Myocyte (in vitro differentiated cells): ENCODE measurements at places on chromosomes 2 and 18. TPM values are rescaled to one million over a fixed set of nuclear protein-coding genes. Genes with fewer than 3 reads are reported as not detected.

Gene MAIP1
- 14.5 and 19.7 TPM in 2 replicates for total RNA-seq

DNA sequence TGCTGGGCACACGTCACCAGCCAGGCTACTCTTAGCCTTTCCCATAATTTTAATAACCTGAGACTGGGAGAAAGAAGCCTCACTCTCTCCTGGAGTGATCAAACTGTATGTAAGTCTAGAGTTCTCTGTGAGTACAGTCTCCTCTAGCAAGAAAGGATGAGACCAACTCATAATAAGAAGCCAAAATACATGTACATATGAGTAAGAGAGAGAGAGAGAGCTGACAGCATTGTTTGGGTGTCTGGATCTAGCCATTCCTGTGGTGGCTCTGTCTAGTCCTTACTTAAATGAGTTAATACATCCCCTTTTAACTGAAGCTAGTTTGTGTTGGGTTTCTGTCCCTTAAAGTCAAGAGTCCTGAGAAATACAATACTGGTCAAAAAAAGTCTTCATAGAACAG is 26.0 kb upstream of the ANXA4 start:
- no peak for DNase-seq

- DNase-seq = peak; percentile 7
These were observed 61.7 kb downstream of the LYPD1 start for GRCh38 chr2:132608311-132608710.

Gene KDM3A
- 25.2 and 26.1 TPM in 2 replicates for total RNA-seq

DNA sequence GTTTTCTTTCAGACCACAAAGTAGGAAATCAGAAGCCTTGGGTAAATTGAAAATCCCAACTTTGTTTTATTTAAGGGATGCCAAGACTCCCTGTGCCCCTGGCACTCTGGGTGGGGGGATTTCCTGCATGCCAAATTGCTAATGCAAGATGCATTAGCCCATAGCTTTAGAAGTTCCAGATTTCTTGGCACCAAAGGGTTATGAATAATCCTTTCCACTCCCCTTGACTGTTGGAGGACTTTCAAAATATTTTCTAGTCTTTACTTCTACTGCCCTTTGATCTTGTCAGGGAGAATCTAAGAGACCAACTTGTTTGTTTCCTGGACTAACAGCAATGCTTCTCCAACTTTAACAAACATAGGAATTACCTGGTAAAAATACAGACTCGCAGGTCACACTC is 81.8 kb upstream of the TGIF1 start:
- DNase-seq = peak; percentile 34

DNA sequence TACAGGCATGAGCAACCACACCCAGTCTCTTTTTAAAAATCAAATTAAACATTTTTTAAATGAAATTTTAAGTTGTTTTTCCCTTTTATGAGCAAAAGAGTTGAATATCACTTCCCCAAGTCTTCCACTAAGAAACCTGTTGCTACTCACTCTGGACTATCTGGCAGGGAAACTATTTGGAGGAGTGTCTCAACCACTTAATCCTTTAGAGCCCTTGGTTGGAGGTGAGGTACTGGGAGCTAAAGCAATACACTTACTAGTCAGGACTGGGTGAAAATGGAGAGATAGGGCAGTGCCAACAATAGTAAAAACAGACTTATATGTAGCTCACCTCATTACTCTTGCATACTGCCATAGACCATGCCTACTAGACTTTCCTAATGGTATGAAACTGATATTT is 135.5 kb downstream of the RND3 start:
- DNase-seq = no peak

GRCh38 chr2:215702116-215702902 is 266.4 kb upstream of the FN1 start:
- no peak for DNase-seq

Gene FMNL2
- 6.9 and 7.0 TPM in 2 replicates for total RNA-seq

GRCh38 chr18:32366586-32367538 is 103.8 kb downstream of the GAREM1 start:
- DNase-seq = no peak

Gene CNDP1
- not detected in 2 replicates for total RNA-seq

- peak; percentile 97 for DNase-seq
These were observed 294.5 kb downstream of the PRKCE start for GRCh38 chr2:45946023-45946422.

- DNase-seq = no peak
These were observed 7.7 kb upstream of the TMSB10 start for GRCh38 chr2:84897773-84898172.

DNA sequence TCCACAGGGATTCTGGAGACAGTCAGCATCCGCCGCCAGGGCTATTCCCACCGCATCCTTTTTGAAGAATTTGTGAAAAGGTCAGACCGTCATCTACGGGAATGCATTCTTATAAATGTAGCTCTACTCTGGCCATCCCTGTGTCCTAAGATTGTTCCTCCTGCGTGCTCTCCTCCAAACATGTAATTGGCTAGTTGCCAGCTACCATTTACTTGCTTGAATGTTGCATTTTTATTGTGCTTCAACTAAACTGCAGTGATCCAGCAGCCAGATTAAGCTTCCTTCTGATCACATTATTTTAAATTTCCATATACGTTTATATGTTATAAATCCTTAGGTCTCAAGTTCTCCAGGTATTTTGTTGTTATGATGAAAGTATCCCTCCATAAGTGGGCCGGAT is 248.5 kb upstream of the SP5 start:
- no peak for DNase-seq

- no peak for DNase-seq
These were observed 1009.9 kb upstream of the CNTNAP5 start for GRCh38 chr2:123015186-123015585.

DNA sequence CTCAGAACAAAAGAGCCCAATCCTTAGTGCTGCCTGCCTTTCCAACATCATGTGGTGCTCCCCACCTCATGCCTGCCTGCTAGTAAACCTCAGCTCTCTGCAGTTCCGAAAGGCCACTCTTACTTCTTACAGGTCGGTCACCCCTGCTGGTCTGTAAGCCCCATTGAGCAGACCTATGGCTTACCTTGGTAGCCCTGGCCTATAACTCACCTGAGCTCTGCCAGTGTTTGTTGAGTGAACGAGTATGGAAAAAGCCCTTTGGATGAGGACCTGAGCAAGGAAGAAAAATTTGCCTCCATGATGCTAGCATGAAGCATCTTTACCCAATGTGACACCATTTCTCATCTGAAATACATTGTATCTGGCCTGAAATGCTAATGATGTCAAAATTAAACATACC is 83.3 kb downstream of the LIPG start:
- no peak for DNase-seq

DNA sequence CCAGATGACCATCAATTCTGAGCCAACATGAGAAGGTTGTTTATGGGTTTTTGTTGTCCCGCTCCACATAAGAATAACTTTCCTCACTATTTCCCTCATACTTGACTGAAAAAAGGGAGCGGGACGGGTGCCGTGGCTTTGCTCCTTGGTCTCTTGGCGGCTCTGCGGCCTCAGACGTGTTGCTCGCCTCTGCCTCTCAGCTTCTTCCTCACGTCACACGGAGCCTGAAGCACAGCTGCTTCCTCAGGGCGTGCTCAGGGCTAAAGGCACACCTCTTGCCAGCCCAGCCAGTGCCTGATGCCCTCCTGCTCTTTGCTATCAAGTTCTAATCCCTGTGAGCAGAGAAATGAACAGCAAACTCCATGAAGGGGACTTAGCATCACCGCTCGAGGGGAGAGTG is 17.9 kb upstream of the ID2 start:
- no peak for DNase-seq

Gene STK11IP
- total RNA-seq = 13.0 and 14.7 TPM in 2 replicates

Gene CERKL
- not detected in 2 replicates for total RNA-seq

GRCh38 chr2:220143336-220143735 is 515.9 kb downstream of the SLC4A3 start:
- DNase-seq = no peak

GRCh38 chr18:48848641-48849143 is 102.1 kb downstream of the SMAD7 start:
- DNase-seq = no peak

DNA sequence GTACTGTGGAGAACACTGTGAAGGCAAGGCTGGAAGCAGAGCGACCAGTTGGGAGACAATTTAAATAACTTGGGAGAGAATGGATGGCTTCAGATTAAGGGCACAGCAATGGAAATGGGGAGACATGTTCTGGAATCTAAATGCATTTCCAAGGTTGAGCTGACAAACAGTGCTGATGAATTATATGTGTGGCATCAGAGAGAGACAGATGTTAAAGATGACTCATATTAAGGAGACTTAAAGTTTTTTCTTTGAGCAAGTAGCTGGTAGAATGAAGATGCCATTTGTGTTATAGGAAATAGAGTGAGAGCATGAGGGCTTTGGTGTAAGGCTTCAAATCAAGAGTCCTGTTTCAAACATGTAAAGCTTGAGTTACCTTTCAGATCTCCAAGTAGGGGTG is 441.8 kb downstream of the SETBP1 start:
- DNase-seq = peak; percentile 13

- DNase-seq = no peak
These were observed 34.5 kb upstream of the L3MBTL4 start for GRCh38 chr18:6449213-6449612.

DNA sequence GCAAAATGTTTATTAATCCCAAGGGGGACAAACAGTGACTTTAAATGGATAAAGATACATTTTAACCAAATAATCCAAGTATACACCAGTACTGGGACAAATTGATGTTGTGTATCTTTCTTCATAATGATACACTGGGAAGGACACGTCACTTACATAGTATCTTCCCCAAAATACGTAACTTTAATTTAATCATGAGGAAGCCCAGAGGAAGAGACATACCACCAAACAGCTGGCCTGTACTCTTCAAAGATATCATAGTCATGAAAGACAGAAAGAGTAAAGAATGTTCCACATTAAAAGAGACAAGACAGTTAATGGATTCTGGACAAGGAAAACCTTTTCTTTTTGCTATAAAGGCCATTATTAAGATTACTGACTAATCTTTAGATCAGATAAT is 37.1 kb downstream of the AGFG1 start:
- no peak for DNase-seq

DNA sequence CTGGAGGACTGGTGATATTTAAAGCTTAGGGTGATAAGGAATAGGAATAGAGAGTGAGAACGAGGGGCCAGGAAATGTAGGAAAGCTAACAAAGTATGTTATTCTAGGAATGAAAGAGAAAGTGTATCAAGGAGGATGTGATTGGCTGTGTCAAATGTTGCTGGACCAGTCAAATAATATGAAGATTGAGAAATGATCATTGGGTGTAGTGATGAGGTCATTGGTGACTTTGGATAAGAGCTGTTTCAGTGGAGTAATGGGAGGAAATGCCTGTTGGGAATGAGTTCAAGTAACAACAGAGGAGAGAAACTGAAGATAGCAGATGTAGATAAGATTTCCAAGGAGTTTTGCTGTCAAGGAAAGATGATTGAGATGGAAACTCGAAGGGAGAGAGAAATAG is 74.4 kb downstream of the UBE2E3 start:
- no peak for DNase-seq

- no peak for DNase-seq
These were observed 71.8 kb downstream of the RAPH1 start for GRCh38 chr2:203463266-203463678.

DNA sequence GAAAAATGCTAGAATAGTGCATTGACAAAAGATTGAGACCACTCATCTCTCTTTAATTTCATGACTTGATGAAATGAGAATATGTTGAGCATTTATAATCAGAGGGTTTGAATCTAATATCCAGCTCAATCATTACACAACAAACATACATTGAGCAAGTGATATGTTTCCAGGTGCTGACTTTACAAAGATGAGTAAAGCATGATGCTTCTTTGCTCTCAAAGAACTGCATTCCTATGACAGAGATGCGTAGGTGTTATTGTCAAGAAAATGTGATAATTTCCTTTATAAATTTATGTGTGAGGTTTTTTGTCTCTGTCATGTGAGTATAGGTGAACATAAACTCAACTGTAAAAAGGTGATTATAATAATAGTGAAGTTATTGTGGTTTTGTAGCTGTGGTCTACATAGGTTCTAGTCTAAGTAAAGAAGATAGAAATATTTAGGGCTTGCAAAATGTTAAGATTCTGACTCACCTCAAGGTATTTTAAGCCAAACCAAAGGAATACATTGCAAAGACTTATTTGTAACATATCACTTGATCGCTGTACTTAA is 389.8 kb downstream of the GALNT13 start:
- DNase-seq = no peak
